ENCODE measurements at places on chromosomes 2 and 18.

- DNase-seq = no peak
Measured at GRCh38 chr2:224433442-224433841, 31.5 kb upstream of the FAM124B start.

DNA sequence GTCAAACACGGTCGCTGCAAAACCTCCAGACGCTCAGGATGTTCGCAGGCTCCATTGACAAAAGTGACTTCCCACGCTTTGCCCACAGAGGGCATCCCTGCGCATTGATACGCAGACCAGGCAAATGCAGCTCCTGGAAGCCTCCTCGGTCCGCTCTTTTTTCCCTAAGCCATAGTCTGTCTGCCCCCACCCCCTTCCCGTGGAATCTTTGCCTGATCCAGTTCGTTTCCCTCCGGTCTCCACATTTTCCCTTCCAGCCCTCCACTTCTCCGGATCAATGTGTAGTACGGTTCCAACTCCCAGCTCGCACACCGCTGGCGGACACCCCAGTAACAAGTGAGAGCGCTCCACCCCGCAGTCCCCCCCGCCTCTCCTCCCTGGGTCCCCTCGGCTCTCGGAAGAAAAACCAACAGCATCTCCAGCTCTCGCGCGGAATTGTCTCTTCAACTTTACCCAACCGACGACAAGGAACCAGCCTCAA lies at the start of gene DCC:
DCC (plus strand) TSS at position 307 of the 481 bp plus-strand sequence. CDS start 591 bp downstream, outside the sequence.
- no peak for DNase-seq

DNA sequence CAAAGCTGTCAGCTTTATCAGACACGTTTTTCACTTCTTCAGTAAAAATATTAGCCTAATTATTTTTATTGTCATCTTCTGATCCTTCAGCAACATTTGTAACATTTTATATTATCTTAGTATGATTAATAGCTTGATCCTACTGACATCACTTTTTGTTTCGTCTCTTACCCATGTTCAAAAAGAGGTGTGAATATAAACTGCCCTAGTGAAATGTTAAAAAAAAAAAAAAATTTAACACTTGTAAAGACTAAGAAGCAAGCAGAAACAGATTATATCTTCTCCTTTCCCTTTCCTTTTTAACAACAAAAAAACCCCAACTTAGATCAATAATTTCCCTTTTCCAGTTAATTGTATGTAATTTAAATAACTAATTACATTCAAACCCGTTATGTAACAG lies 36.2 kb upstream of the C2orf66 start:
- DNase-seq = no peak

DNA sequence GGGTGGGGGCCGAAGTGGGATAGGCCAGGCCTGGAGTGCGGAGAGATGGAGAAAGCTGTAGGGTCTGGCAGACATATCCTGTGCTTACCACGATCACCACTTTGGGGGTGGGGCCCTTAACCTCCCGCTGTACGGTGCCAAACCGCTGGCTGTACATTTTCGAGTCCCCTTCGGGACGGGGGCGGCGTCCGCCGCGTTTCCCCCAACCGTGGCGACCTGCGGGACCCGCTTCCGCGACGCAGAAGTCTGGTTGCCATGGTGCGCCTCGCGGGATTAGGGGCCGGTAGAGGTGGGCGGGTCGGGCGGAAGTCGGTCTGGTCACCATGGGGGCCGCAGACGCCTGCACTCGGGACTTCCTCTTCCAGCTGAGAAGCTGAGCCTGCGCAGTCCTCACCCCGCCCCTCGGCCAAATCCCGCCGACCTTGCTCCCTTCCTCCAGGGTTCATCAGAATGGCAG lies at the start of gene CFAP53:
CFAP53 (minus strand) TSS at position 248 of the 457 bp plus-strand sequence; CDS start at position 157, 91 bp downstream.
- DNase-seq = peak; percentile 88

- DNase-seq = no peak
Measured at GRCh38 chr18:71583252-71583651, 960.9 kb downstream of the CBLN2 start.

DNA sequence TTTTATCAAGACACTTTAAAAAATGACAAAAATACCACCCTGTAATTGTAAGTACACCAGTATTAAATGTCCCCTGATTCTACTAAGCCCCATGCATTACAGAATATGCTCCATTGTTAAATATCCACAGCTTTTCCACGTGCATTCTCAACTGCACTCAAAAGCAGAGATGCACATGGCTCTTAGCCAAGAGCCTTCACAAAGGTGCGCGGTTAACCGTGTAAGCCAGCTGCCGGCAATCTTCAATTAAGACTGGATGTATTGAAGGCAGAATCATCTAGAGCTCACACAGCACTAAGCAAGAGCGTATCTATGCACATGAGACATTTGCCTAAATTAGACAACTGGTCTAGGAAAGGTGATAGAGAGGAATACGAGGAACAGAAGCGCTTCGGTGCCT lies 278.3 kb downstream of the NAPG start:
- DNase-seq = no peak

DNA sequence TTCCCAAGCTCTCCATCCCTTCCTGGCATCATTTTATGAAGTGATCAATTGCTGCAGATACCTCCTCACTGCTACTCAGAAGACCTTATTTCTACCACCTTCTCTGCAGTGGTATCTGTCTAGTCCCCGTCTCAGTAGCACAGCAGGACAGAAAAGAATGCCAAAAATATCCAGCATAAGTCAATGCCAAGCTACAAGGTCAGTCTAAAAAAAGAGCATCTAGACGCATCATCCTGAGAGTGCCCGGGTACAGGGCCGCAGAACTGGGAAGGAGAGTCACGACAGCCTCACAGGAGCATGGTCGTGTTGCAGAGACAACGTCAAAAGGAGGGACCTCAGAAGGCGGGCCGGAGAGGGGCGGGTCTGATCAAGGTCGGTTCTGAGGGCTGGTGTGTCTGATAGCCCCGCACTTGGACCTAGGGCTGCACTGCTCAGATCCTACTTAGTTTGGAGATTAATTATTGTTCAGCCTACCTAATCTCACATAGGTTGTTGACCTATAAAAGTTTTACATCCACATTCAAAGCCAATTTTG lies 24.3 kb upstream of the SNTG2 start:
- no peak for DNase-seq

DNA sequence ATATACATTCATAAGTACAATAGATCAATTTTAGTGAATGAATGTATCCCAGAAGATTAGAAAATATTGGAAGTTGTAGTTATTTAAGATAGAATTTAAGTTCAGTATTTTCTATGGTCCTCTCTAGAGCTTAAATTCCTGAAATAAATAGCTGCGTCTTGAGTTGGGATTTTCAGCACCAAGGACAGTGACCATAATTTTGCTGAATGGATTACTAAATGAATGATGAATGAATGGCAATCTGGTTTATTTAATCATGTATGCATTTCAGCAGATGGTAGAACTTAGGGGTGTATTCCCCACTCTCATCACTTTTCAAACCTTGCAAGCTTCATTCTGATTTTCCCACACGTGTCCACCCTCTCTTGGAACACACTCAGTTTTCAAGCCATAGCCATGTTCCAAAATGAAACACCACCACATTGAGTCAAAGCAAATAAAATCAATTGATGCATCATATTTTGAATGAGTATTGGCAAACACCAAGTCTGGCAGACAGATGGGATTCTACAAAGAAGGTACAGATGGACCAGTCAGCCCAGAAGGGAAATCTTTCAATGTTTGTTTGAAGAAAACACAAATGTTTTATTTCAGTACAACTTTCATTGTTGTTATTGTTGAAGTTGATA lies 362.2 kb upstream of the NXPH2 start:
- no peak for DNase-seq

GRCh38 chr2:142175813-142176338 lies 45.1 kb upstream of the LRP1B start:
- DNase-seq = no peak

DNA sequence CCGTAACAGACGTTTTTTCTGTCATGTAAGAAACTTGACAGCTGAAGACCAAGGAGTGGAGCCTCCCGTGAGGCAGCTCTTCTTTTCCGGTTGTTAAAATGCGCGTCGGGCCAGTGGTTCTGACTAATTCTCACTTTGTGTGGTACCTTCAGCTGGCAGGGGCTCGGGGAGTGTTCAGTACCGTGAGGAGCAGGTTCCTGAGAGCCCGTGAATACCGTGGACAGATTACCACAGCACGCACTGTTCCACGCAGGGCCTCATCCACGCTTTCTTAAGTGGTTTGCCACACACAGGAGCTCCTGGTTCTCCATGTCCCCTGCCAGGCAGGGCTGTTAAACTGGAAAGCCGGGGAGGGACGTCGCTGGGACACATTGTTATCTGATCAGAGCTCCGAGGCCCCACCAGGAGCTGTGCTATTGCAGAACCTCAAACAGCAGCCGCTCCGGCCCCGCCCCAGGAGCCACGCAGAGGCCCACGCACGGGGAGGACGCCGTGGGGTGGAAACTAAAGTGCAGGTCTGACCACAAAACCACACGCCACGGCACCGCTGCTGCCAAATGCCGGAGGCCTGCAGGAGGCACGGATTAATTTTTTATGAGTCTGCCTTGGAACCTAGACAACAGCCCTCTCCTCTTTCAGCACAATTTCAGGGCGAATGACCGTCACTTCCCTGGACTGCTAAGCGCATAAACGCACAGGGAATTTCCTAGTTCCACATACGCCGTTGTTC lies 43.3 kb downstream of the NFATC1 start:
- no peak for DNase-seq

- no peak for DNase-seq
Measured at GRCh38 chr2:239146011-239146641, 254.7 kb downstream of the HDAC4 start.

DNA sequence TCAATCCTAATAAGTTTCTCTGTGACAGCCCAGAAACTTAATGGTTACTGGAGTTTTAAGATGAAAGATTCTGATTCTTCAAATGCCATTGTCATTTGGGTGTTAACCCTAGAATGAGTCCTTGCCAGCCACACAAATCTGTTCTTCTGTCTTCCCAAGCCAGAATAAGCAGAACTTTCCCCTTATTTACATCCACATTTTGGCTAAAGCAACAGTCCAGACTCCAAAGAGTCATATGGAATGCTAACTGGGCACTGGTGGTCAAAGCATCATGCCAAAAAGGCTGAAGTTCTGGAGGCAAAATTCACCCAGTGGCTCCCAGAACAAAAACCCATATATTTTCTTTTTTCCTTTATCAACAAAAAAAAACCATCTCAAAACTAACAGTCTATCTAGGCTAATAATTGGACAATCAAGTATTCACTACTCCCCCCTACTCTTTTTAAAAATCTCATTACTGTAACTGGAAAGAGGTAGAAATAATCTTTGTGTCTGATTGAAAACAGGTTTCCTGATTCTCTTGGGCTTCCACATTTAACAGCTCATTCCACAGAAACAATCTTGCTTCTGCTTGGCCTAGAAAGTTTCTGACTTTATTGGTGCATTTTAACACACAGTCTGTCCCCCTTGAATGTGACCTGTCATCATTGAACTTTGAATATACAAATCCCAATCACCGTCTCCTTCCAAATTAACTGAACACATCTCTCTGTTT lies 89.6 kb upstream of the SETBP1 start:
- no peak for DNase-seq

DNA sequence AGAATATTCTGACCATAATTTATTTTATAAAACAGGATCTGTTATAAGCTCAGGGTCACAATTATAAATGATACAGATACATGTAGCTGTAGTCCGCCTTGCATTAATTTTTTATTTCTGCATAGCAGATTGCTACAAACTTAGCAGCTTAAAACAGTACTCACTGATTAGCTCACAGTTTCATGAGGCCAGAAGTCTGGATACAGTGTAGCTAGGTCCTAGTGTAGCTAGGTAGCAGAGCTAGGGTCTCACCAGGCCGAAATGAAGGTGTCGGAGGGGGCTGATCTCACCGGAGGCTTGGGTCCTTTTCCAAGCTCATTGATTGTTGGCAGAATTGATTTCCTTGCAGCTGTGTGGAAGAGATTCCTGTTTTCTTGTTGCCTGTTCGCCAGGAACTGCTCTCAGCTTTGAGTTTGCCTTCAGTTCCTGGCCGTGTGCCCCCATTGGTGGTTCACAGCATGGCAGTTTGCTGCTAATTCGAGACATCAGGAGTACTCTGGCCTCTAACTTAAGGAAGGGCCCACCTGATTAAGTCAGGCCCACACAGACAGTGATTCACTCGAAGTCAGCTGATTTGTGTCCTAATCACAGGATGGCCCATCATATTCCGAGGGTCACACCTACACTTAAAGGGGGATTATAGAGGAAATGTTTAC lies 18.4 kb downstream of the NAPG start:
- no peak for DNase-seq

- DNase-seq = no peak
Measured at GRCh38 chr2:55137024-55137958, 87.0 kb upstream of the RTN4 start.

DNA sequence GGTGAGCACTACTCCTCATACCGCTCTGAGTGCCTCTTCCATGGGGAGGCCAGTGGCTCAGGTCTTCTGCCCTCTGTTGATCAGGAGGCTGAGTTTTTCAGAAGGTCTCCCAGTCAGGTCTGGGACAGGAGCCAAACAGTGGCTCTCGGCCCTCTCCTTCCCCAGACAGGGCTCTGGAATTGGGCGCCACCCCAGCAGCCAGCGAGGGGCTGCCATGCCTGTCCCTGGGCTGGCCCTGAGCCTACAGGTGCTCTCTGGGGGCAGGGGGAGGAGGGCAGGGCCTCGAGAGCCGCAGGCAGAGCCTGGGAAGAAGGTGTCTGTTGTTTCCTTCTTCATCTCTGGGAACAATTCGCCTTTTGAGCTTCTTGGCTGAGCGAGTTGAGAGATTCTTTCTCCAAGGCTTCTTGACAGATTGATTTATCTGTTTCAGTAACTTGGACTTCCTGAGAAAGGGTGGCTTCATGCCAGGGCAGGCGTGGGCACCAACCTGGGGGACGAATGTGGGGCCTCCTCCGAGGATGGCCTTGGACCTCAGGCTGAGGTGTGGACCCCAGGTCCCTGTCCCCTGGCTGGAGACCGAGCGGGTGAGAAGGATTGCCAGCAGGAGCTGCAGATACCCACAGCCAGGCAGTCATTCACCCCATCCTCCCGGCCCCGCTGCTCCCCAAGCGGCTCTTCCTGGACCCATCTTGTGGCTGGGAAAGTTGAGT lies 64.7 kb upstream of the GLI2 start:
- DNase-seq = no peak

- no peak for DNase-seq
Measured at GRCh38 chr2:152572031-152572430, 145.2 kb downstream of the PRPF40A start.

- no peak for DNase-seq
Measured at GRCh38 chr2:61988462-61989366, 83.2 kb downstream of the COMMD1 start.

- DNase-seq = no peak
Measured at GRCh38 chr2:13106302-13106701, 389.6 kb downstream of the TRIB2 start.

DNA sequence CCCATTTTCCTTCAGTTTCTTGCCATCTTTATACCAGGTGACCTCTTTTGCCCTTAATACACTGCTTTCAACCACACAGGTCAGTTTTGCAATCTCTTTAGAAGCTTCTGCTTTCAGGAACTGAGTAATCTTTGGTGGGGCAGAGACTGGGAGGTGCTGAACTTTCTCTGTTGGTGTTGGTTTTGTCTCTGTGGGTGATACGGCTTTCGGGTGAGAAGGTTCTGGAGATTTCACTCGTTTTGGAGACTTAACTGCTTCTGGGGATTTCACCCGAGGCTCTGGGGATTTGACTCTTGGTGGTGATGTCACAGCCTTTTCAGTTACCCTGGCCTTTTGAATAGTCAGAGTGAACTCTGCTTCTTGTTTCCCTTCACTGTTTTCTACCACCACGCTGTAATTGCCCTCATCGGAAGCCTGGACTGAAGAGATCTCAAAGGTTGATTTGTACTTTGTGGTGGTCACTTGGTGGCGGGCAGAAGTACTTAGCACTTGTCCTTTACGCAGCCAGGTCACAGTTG lies 50.4 kb downstream of the PLEKHA3 start:
- peak; percentile 4 for DNase-seq
